ENCODE measurements at places on chromosomes 12 and 14. TPM values are rescaled to one million over a fixed set of nuclear protein-coding genes. Genes with fewer than 3 reads are reported as not detected.

- H3K27ac ChIP-seq = no peak overlapping the region
- no peaks in the 10 kb centered on the region for H3K27me3 ChIP-seq
- DNase-seq = no peak
- H3K36me3 ChIP-seq = no peaks in the 10 kb centered on the region
- no peaks in the 10 kb centered on the region for H3K4me1 ChIP-seq
Observed at GRCh38 chr12:3920351-3921150, 47.4 kb upstream of the PARP11 start.

The KRT73 gene
- polyA plus RNA-seq = not detected

The ADGRD1 gene
- 4.9 TPM for polyA plus RNA-seq

The SIX1 gene
- polyA plus RNA-seq = not detected

GRCh38 chr12:98185606-98186005 is 329.8 kb upstream of the TMPO start:
- H3K27ac ChIP-seq = no peak overlapping the region
- H3K36me3 ChIP-seq = no peaks in the 10 kb centered on the region
- H3K4me1 ChIP-seq = peaks cover 8% of the 10 kb centered on the region
- no peak overlapping the region for H3K4me3 ChIP-seq
- no peak for DNase-seq
